ENCODE measurements at places on chromosomes 7 and 10. TPM values are rescaled to one million over a fixed set of nuclear protein-coding genes. Genes with fewer than 3 reads are reported as not detected.

AS3MT gene
- total RNA-seq = 13.7 TPM

MOGAT3 gene
- total RNA-seq = not detected

IFIT1 gene
- 16.4 TPM for total RNA-seq

ELOVL3 gene
- total RNA-seq = not detected

PPP1R17 gene
- total RNA-seq = not detected

CNPY1 gene
- not detected for total RNA-seq

PRF1 gene
- not detected for total RNA-seq

ADARB2 gene
- total RNA-seq = not detected

DLX5 gene
- not detected for total RNA-seq

ALOX5 gene
- total RNA-seq = not detected

AGAP6 gene
- 3.1 TPM for total RNA-seq

SERPINE1 gene
- total RNA-seq = 462 TPM

LRRC18 gene
- total RNA-seq = not detected

ADRB1 gene
- not detected for total RNA-seq

FAM131B gene
- total RNA-seq = 2.3 TPM

SLC13A4 gene
- under 0.01 TPM for total RNA-seq

SORCS3 gene
- total RNA-seq = under 0.01 TPM

CYP2C18 gene
- not detected for total RNA-seq

DGKB gene
- 10.8 TPM for total RNA-seq

LIPJ gene
- total RNA-seq = not detected

SYT15 gene
- not detected for total RNA-seq

FZD8 gene
- total RNA-seq = 20.2 TPM

TCERG1L gene
- total RNA-seq = not detected

ZNF25 gene
- total RNA-seq = 13.7 TPM

RPA3 gene
- total RNA-seq = 66.8 TPM

RALA gene
- 60.5 TPM for total RNA-seq

SFXN3 gene
- total RNA-seq = 64.5 TPM

ACTA2 gene
- 87.2 TPM for total RNA-seq

AKR1D1 gene
- total RNA-seq = not detected

CALML3 gene
- not detected for total RNA-seq

FIS1 gene
- total RNA-seq = 261 TPM
